ENCODE measurements at places on chromosomes 12 and 14.

DNA sequence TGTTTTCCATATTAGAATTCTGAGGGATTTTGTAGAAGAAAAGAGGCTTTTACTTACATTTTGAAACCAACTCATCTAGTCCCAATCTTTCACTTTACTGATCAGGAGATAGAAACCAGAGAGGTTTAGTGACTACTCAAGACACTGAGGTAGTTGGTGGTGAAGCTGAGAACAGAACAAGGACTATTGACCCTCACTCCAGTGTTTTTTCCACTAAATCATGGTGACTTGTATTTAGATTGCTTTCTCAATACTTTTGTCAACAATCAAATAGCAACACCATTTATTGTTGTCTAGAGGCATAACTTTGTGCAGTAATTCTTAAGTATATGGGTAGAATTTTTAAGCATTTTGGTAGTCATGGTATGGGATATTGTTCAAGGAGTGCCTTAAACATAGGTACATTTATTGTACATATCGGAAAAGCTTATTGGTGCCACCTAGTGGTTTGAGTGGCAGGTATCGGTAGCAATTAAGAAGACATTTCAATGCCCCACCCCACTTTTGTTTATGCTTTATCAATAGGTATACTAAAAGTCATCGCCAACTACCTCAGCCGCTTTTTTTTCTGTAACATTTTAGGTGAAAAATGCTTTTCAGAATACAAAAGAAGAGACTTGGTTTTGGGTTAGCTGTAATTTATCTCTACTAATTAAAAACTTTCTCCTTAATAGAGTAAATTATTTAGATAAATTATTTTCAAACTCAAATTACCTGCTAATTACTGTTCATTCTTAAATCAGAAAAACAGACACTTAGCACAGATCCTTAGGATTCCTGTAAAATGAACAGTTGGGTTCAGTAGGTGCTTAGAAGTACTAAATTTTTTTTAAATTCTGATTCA, 47.3 kb upstream of the PAWR start:
- no peak for DNase-seq

DNA sequence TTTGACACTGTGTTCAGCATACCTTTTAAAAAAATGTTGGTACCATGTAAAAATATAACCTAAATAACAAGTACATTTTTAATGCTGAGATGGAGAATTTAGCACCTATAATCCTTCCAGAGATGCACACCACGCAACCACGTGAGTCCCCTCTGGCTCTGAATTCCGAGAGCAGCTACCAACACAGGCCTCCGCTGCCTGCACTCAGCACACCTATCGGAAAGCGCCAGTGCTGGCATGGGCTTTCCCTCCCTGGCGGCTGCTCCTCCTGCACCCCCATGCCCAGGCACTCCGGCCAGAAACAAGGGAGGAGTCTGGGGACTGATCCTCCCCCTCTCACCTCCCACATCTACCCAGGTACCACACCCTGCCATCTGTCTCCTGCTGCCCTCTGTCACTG, 47.0 kb downstream of the ITPK1 start:
- no peak for DNase-seq

GRCh38 chr12:14948672-14949071, 10.3 kb upstream of the ERP27 start:
- DNase-seq = no peak

- DNase-seq = no peak
Observed at GRCh38 chr12:92039046-92039445, 106.6 kb downstream of the BTG1 start.

DNA sequence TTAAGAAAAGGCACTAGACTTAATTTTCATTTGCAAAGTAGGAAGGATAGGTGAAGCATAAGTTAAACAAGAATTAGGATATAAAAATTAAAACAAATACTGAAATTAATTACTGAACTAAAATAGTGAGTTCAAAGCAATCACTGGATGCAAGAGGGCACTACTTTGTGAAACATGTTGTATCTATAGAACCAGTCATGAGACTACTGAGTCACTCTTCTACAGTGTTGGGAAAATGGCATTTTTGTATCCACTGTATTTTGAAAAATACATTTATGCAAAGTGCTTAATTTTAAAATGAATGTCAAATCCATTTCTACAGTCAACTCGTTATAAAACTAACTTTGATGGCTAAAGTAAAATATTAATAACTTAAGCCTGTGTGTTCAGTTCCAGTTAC, 47.9 kb downstream of the SEL1L start:
- DNase-seq = no peak

DNA sequence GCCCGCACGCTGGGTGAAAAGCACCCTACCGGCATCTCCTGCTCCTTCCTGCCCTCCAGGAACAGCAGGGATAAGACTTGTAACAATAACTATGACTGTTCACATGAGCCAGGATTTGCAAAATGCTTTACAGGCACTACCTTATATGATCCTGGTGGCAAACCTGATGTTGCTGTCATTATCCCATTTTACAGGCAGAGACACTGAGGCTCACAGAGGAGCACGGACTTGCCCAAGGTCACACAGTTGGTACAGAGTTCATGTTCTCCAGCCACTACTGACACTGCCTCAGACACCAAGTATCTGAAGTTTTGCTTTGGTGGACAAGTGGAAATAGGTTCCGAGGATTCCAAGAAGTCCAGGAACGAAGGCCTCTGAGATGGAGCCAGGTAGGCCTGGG, 22.6 kb downstream of the GLTP start:
- DNase-seq = no peak

- DNase-seq = no peak
Observed at GRCh38 chr12:25251769-25252168, 1.0 kb upstream of the KRAS start.

DNA sequence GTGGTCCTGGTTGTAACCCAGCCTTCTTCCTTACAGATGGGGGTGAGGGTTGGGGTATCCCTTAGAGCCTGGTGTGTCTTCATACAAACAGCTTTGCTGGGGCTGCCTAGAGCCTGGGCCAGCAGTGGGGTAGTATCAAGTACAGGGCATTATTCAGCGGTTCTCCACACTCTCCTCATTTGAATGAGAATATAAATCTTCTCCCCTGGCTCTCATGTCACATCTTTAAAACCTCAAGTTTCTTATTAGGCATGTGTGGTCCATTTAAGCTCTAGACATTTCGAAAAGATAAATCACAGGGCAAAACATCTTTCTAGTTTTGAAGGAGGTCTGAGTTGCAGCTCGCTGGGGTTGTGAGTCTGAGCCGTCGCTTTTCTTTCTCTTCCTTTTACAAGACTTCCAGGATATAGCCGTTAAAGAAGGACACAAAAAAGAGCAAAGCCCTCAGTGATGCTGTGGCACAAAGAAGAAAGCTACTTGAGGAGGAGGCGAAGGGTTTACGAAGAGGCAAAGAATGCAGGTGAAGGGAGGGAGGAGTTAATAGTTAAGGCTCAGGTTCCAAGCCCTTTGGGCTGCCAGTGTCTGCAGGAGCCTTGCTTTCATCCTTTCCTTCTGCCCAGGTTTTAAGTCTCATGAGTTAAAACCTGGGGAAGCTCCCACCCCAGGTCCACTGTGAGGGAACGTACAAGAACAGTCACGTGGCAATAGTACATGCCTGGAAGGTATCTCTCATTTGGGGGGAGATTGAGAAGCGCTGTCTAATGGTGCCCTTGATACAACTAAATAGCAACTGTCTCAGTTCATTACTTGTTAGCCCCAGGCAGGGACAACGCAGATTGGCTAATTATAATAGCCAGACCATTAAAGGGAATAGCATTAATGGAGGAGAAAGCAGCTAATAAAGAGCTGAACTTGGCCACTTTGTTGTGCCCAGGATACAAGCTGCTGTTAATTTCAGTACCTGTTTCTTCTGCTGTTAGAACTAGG, 94.2 kb downstream of the ETV6 start:
- DNase-seq = no peak

DNA sequence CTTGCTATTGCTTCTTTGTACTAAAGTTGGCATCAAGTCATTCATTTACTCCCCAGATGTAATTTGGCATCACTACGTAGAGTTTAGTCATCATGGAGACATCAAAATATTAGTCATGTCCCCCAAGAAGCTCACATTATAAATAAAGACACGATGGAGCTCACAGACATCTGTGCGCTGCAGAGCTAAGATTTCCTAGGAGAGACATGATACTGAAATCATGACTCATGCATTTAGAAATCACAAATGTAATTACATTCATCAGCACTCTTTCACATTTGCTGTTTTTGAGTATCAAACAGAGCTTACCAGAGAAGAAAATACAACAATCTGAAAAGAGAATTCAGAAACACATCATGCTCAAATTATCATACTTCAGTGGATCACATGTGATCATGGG, 169.8 kb downstream of the LRIG3 start:
- DNase-seq = peak; percentile 18

DNA sequence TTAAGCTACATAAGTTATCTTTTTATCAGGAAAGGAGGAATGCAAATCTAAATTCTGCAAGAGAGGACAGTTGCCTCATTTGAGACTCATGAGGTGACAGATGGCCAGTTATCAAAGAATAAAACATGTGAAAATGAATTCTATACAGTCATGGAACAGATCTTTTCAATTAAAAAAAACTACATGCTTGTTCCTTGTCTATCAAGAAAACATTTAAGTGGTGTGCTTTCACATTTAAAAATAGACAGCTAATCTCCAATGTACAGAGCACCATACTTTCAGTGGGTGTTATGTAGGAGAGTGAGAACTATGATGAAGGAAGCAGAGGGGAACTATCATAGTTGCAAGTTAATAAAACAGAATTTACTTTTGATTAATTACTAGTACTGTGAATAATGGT, 76.7 kb upstream of the TTC7B start:
- no peak for DNase-seq

DNA sequence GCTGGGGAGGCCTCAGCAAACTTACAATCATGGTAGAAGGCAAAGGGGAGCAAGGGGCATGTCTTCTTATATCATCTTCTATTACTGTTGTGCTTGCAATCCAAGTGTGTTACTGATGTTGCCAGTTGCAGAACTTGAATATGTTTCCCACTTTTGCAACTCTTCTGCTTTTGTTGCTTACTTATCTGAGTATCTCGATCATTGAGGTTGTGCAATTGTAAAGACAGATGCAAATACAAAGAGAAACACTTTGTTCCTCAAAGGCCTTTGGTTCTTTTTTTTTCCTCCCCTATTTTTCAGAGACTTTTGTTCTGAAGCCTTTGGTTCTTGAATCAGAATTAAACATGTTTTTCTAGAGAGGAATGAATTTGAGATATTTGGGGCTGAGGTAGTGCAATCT, 3.7 kb upstream of the COX8C start:
- DNase-seq = no peak

DNA sequence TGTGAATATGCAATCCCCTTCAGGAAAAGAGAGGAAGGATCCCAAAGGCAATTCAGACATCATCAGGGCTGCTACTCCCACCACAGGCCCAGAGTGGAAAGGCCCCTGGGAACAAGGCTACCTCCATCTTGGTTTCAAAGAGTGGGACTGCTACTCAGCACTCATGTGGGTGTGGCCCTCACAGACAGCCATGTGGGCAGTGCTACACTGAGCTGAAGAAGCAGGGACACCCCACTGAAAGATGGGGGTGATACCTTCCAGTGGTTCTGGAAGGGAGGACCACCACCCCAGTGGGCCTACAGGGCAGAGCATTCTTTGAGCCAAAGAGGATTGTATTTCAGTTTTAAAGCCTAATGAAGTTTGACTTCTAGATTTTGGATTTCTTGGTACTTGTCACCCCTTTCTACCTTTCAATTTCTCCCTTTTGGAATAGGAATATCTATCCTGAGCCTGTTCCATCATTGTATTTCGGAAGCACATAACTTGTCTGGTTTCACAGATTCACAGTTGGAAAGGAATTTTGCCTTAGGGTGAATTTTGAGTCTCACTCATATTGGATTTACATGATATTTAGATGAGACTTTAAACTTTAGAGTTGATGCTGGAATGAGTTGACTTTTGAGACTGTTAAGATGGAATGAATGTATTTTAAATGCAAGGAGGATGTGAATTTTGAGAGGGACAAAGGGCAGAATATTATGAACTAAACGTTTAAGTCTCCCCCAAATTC, 16.5 kb upstream of the LTA4H start:
- no peak for DNase-seq

GRCh38 chr12:39332661-39333175, 110.2 kb downstream of the KIF21A start:
- no peak for DNase-seq

DNA sequence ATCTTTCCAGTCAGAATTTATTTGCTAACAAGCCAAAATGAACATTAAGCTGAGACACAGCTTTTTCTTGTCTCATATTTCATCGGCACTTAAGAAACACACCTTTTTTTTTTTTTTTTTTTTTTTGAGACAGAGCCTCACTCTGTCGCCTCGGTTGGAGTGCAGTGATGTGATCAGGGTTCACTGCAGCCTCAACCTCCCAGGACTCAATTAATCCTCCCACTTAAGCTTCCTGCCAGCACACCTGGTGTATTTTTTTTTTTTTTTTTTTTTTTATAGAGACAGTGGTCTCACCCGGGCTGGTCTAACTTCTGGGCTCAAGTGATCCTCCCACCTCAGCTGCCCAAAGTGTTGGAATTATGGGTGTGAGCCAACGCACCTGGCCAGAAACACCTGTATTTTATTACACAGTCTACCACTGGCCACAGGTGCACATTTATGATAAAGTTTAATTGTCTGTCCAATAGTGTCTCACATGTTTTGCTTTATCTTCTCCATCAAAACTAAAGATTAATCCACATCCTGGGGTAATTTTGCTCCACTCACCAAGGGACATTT, 62.7 kb downstream of the C2CD5 start:
- DNase-seq = no peak

DNA sequence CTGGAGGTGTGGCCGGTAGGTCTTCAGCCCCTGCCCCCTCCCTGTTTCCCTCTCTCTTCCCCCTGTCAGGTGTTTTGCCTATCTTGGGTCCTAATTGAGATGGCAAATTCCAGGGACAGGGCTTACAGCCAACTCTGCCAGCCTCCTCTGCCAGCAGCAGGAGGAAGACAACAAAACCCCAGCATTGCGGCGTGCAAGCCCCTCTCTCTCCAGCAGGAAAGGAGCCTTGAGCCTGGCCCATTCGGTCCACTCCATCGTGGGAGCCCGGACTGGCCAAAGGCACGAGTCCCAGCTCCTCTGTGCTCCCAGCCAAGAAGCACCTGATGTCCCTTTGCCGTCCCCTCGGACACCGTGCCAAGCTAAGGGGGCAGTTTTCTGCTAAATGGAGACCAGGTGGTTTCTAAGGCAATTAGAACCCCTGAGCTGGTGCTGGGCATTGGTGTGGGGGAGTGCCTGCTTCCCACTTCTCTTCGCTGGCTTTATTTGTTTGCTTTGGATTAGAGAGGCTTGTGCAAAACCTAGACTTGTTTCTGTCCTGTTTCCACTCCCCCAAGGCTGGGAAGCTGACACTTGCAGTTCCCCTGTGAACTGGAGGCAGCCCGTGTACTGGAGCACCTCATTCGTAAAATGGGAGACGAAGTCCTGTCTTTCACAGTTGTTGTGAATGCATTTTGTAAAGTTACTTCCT, 57.1 kb upstream of the LHX5 start:
- DNase-seq = no peak

- DNase-seq = no peak
Observed at GRCh38 chr12:125386652-125387051, 321.4 kb downstream of the AACS start.

Measured in caudate nucleus (tissue), 63 donors.